Suppressor macrophage (primary cell): ENCODE measurements at places on chromosomes 12 and 14.

- no peak for DNase-seq
Observed at GRCh38 chr14:37145395-37145794, 27.0 kb downstream of the SLC25A21 start.

DNA sequence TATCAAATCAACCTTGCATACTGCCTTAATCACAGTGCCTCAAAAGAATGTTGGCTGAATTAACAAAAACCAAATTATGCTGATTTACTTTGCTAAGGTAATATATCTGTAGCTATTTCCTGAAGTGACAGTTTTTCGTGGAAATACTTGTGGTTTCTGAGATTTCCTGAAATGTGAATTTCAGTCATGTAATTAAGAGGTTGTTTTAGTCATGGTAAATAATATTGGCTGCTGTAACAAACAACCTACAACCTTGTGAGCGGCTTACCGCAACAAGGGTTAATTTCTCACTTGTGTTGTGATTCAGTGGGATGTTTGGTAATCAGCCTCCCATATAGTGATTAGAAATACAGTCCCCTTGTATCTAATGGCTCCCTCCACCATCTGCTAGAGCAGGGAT is 387.9 kb downstream of the NELL2 start:
- no peak for DNase-seq

GRCh38 chr14:68630611-68631393 is 162.1 kb downstream of the ZFP36L1 start:
- DNase-seq, result no peak

DNA sequence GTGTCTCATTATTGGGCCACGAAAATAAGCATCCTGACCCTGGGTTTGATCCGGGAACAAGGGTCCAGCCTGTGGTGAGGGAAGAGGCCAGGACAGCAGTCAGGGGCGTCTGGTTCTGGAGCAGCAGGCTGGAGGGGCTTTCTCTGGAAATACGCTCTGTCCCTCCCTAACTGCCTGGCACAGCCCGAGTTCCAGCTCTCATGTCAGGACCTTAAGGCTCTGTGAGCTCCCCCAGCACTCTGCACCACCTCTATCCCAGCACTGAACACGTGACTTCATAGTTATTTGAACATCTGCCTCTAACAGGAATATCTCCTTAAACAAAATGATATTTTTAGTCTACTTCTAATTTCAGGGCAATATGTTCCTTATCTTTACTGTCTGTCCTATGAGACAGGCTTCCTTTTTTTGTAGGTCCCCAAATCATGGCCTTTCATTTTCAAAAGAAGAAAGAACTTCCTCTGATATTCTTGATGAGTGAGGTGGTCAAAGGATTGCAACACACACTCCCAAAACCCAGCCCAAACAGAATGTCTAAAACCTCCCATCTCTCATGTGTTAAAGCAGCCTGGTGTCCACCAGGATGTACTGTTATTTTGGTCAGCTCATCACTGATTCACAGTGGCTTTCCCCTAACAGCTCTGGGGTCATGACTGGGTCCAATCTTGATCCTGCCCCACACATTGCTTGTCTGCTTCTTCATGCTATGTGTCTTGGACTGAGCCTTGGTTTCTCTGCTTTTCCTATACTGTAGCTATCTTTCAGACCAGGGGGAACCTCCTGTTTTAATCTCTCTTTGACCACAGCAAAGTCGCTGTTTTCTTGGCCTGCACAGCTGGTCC is 9.7 kb downstream of the AQP6 start:
- peak; percentile 45 for DNase-seq
